Activated T-cell treated with anti-CD3 and anti-CD28 coated beads, Interleukin-2, amount 50 U/mL, for 24 hours (primary cell): ENCODE measurements at places on chromosomes 2 and 18.

GRCh38 chr18:3294435-3295080, 32.6 kb downstream of the MYL12B start:
- no peak for DNase-seq

DNA sequence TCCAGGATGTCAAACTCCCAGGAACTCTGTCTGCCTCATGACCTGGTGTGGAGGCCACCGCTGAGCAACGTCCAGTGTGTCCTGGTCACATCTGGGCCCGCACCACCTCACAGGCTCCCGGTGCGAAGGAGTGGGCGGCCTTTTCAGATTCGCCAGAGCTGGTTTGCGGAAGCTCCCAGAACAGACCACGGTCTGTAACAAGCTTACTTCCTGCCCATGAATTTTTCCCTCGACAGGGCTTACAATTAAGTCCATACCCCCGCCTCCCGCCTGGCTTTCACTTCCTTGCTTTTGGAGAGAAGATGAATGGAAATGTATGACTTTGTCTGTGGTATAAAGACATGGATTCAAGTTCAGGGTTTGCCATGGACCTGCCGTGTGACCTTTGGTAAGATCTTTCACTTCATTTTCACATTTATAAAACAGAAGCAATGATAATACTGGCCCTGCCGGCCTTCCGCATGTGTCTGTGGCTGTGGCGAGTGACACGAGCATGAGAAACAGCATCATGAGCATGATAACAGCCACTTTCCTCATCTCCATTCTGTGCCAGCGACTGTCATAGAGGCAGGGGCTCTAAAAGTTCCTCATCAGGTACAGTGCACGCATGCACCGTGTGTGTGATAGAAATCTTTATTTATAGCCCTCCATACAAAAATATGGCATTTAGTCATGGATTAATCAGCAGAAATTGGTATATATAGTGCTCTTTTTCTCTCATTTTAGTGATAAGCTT, 31.0 kb upstream of the KCNF1 start:
- no peak for DNase-seq

- no peak for DNase-seq
Observed at GRCh38 chr2:106963156-106963555, 77.2 kb upstream of the ST6GAL2 start.

GRCh38 chr2:27828305-27828704, 56.8 kb downstream of the MRPL33 start:
- no peak for DNase-seq
